ENCODE measurements at places on chromosomes 6 and 20.
A peak's percentile ranks its signal among the peaks of the same experiment; 100 is the strongest.

- no peak for DNase-seq
Measured at GRCh38 chr6:131059486-131059885, 3.6 kb downstream of the EPB41L2 start.

GRCh38 chr20:49747707-49748524, 34.2 kb upstream of the B4GALT5 start:
- no peak for DNase-seq

- DNase-seq: peak; percentile 12
Measured at GRCh38 chr6:33914645-33915044, 110.8 kb upstream of the MLN start.

DNA sequence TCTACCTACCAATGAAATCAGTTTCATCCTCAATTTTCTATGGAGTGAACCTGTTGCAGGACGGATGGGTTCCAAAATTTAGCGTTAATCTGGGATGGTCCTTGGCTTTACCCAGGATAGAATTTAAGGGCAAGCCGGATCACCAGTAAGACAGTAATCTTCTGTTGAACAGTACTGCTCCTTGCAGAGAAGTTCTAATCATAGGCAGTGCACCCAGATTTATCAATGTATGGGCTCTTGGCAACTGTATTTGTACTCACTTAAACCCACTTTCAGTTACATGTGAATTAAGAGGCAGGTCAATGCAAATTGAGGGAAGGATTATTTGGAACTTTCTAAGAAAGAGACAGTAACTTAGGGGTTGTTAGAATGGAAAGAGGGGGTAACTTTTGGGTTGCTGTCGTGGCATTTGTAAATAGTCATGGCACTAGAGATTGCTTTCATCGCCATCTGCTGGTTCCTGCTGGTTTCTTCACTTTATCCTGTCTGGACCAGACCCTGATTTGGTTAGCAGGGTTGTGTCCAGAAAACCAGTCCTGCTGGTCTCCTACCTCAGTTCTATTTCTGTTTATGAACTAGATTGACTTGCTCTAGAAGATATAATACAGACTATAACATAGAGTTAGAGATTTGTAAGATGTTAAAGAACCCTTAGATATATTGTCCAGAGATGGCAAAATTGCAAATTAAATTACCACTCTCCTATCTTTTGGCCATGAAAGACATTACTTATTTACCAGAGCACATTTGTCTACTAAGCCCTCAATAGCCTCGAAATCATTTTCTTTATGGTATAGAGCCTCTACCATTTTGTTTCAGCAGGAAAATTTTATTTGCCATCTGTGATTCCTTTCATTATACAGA, 646.3 kb downstream of the UTRN start:
- DNase-seq: peak; percentile 10

Data from stimulated activated CD4-positive, alpha-beta T cell treated with anti-CD3 and anti-CD28 coated beads, Interleukin-12 subunit alpha, Interleukin-12 subunit beta, amount 100 ng/mL, for 24 hours (primary cell).